ENCODE measurements at places on chromosomes 6 and 20. TPM values are rescaled to one million over a fixed set of nuclear protein-coding genes. Genes with fewer than 3 reads are reported as not detected.
A peak's percentile ranks its signal among the peaks of the same experiment; 100 is the strongest.

EYS gene
- 0.38 TPM for total RNA-seq

TRAM2 gene
- 12.4 TPM for total RNA-seq

GRCh38 chr20:10710991-10711775 lies 37.4 kb upstream of the JAG1 start:
- DNase-seq, result no peak
- H3K4me3 ChIP-seq, result no peak overlapping the region
- H3K4me1 ChIP-seq, result peaks cover 18% of the 10 kb centered on the region
- no peak overlapping the region for H3K27ac ChIP-seq

DNA sequence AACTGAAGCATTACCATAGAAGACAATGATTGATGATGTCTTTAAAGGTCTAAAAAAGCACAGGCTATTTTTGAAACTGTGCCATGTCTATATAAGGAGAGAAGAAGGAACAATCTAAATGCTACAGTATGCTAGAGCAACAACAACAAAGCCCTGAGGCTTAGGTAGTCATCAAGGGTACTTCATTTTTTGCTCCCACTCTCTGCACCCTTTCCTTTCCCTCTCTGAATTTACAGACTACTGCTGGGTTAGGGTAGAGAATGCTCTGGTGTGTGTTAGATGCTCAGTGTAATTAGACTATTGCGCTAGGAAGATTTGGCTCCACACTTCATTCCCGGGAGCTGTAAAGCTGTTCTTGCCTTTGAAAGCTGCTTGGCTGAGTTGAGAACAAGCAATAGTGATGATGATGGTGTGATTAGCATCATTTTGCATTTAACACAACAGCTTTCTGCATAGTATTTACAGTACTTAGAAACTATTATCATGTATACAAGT lies 1262.5 kb upstream of the CITED2 start:
- no peak overlapping the region for H3K27ac ChIP-seq
- peaks cover 9% of the 10 kb centered on the region for H3K27me3 ChIP-seq
- no peak overlapping the region for H3K4me3 ChIP-seq
- no peaks in the 10 kb centered on the region for H3K36me3 ChIP-seq
- peaks cover 13% of the 10 kb centered on the region for H3K4me1 ChIP-seq
- peak; percentile 48 for DNase-seq

GRCh38 chr6:154251116-154251515 lies 105.5 kb downstream of the IPCEF1 start:
- H3K4me1 ChIP-seq, result peaks cover 23% of the 10 kb centered on the region
- no peak overlapping the region for H3K27ac ChIP-seq
- H3K27me3 ChIP-seq, result no peaks in the 10 kb centered on the region
- H3K36me3 ChIP-seq, result no peaks in the 10 kb centered on the region
- H3K4me3 ChIP-seq, result no peak overlapping the region

- H3K4me1 ChIP-seq, result 0 out of 2 replicates have a peak, but pooled peaks cover 8% of the 10 kb centered on the region
- H3K27ac ChIP-seq, result no peak overlapping the region
- H3K36me3 ChIP-seq, result no peaks in the 10 kb centered on the region
- H3K27me3 ChIP-seq, result no peaks in the 10 kb centered on the region
Measured at GRCh38 chr20:33276303-33277113, 6.5 kb upstream of the BPIFB1 start.

- no peak for DNase-seq
- no peaks in the 10 kb centered on the region for H3K36me3 ChIP-seq
- no peak overlapping the region for H3K4me3 ChIP-seq
Measured at GRCh38 chr20:51667002-51667408, 101.2 kb downstream of the ATP9A start.

- peaks cover 60% of the 10 kb centered on the region for H3K4me1 ChIP-seq
- peaks cover 50% of the 10 kb centered on the region for H3K27me3 ChIP-seq
- DNase-seq, result peak; percentile 95
- no peak overlapping the region for H3K27ac ChIP-seq
- H3K4me3 ChIP-seq, result peak overlapping the region; percentile 88
Measured at GRCh38 chr6:34143884-34144580, 1.9 kb downstream of the GRM4 start.

DNA sequence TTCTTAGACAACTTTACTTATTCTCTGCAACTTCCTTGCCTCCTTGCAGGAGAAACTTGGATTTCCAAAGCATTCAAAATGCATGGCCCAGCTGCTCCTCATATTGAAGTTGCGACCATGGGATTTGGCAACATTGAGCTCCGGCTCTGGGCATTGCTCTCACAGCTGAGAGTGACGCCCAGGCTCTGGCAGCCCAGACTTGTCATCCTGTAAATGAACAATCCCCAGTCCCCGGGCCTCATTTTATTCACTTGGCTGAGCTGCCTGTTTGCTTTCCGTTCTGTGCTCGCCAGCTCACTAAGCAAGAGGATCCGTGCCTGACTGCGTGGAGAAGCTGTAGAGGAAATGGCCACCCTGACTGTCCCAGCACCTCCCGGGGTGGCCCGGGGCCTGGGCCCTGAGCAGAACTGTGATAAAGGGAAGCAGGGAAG lies 119.5 kb upstream of the CD93 start:
- H3K27me3 ChIP-seq, result no peaks in the 10 kb centered on the region
- no peak overlapping the region for H3K27ac ChIP-seq

Data from GM23338 (cell line).